ENCODE measurements at places on chromosomes 11 and 22. TPM values are rescaled to one million over a fixed set of nuclear protein-coding genes. Genes with fewer than 3 reads are reported as not detected.

PVALB gene
- polyA plus RNA-seq = not detected

DBX1 gene
- polyA plus RNA-seq = not detected

ME3 gene
- not detected for polyA plus RNA-seq

P2RY6 gene
- polyA plus RNA-seq = not detected

LRRN4CL gene
- not detected for polyA plus RNA-seq

MED19 gene
- 15.4 TPM for polyA plus RNA-seq

OR56B4 gene
- not detected for polyA plus RNA-seq

TTC38 gene
- 7.8 TPM for polyA plus RNA-seq

LRRC32 gene
- polyA plus RNA-seq = not detected

SULT4A1 gene
- not detected for polyA plus RNA-seq

RIC3 gene
- 5.5 TPM for polyA plus RNA-seq

C11orf52 gene
- not detected for polyA plus RNA-seq

MS4A3 gene
- polyA plus RNA-seq = not detected

CASP1 gene
- 75.2 TPM for polyA plus RNA-seq

OR52A5 gene
- not detected for polyA plus RNA-seq

MRGPRE gene
- polyA plus RNA-seq = not detected

TRIM29 gene
- polyA plus RNA-seq = not detected

TRIM49 gene
- not detected for polyA plus RNA-seq

GAL3ST1 gene
- polyA plus RNA-seq = not detected

APOBEC3B gene
- 7.0 TPM for polyA plus RNA-seq

CDCA5 gene
- polyA plus RNA-seq = 2.0 TPM

NOX4 gene
- polyA plus RNA-seq = not detected

TEX54 gene
- polyA plus RNA-seq = not detected

FGF4 gene
- polyA plus RNA-seq = not detected

PGA5 gene
- polyA plus RNA-seq = not detected

OR5B17 gene
- not detected for polyA plus RNA-seq

PRMT3 gene
- 5.0 TPM for polyA plus RNA-seq

SELENOM gene
- 145 TPM for polyA plus RNA-seq

CPT1B gene
- polyA plus RNA-seq = 1.6 TPM

DGAT2 gene
- 21.9 TPM for polyA plus RNA-seq

NPAS4 gene
- polyA plus RNA-seq = not detected

C11orf97 gene
- not detected for polyA plus RNA-seq

KCNJ1 gene
- polyA plus RNA-seq = 0.30 TPM
